Cardiac septum (tissue), 1 donor: ENCODE measurements at places on chromosomes 2 and 18.

GRCh38 chr2:54945391-54946219, 104.6 kb downstream of the RTN4 start:
- DNase-seq, result no peak

GRCh38 chr2:71129902-71130151, 202 bp downstream of the MCEE start:
- DNase-seq, result no peak

DNA sequence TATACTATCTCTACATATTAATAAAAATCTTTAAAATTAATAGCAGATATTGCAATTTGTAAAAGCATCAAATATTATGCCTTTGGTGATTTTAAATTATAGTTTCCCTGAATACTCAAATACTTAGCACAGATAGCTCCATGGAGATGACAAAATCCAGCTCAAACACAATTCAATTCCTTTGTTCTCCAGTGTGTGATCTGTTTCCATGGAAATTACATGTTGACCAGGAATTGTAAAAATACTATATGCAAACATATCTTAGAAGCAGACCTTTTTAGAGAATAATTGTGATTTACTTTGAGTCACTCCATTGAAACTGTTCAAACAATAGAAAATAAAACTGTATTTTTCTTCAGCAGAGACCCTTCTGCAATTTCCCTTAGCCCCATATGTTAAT, 68.3 kb downstream of the FAM161A start:
- DNase-seq, result no peak

GRCh38 chr2:79005216-79005615, 20.3 kb upstream of the REG3G start:
- DNase-seq, result no peak

DNA sequence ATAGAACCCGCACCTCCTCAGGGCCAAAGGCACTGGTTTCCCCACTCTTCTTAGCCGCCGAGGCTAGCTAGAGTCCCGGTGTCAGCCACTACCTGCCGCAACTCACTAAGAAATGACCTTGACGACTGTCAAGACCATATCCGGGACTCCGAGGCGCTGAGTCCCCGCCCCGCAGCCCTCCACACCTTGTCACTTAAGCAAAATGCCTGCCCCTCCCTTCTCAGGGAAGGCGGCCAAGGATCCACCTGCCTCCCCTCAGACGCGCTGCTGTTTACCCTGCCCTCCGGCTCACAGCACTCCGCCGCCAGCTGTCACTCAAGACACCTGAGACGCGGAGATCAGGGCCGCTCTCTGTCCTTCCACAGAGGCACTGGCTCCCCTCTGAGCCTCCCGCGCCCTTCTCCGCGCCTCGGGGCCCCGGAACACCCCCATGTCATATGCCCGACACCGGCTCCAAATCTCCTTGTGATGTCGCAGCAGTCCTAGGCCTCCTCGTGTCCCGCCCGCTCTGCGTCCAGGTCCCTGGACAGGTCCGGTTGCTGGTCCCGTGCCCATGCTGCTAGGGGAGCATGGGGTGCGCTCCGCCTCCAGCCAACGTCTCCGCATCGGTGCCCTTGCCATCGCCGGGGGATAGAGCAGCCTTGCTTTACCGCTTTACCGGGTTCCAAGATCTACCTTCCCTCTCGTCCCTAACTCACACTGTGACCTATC, 32.5 kb upstream of the REG3G start:
- no peak for DNase-seq

DNA sequence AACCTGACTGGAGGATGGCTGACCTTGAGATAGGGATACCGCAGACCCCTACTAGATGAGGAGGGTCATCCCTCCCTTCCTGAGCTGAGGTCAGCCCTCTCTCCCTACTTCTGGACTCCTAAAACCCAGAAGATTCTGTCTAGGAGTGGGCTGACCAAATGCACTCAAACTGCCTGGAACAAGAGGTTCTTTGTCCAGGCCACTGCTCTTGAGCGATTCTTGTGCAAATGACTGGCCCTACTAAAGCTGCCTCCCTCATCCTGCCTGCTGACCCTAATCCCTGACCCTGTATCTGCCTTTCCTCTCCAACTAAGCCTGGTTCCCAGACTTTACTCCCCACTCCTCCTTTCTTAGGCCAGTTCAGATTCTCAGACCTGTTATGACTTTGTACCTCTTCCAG, 56.2 kb downstream of the EFR3B start:
- DNase-seq, result no peak

DNA sequence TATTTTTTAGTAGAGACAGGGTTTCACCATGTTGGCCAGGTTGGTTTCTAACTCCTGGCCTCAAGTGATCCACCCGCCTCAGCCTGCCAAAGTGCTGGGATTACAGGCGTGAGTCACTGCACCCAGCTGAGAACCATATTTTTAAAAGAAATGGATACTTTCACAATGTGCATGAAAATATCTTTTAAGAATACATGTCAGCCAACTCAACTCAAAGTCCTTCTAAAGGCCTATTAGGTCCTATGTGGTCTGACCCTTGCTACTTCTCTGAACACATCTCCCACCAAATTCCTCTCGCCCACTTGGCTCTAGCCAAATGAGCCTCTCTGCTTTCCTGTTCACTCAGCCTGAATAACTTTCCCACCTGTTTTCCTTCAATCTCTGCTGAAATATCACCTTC, 119.6 kb downstream of the MTX2 start:
- DNase-seq, result no peak
